ENCODE measurements at places on chromosomes 4 and X.
A peak's percentile ranks its signal among the peaks of the same experiment; 100 is the strongest.

GRCh38 chr4:20251796-20252655 is at the start of gene SLIT2:
Gene SLIT2 (plus strand): TSS chr4:20251905. CDS start chr4:20253816, 1,911 bp downstream.
- DNase-seq, result peak; percentile 87

- peak; percentile 24 for DNase-seq
Measured at GRCh38 chrX:115679460-115679859, 118.5 kb downstream of the PLS3 start.

DNA sequence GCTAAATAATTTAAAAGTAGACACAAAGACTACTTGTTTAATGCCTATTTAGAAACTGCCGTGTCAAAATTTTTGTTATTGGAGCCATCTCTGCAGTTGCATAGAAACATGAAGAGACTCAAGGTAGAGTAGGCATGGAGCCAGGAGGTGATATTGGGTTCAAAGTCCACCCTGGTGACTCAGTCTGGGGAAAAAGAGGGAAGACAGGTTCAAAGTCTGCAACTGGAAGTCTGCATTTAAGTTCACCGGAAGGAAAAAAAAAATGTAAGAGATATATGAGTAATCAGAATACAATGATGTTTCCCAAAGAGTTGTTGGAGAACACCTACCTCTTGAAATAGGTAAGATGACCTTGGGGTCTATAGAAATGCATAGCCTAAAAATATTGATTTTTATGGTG is 67.4 kb upstream of the QRFPR start:
- no peak for DNase-seq

- no peak for DNase-seq
Measured at GRCh38 chr4:25567253-25567652, 88.4 kb upstream of the SLC34A2 start.

Measured in EL (cell line).